Endothelial cell of umbilical vein (primary cell): ENCODE measurements at places on chromosomes 16 and 17. TPM values are rescaled to one million over a fixed set of nuclear protein-coding genes. Genes with fewer than 3 reads are reported as not detected.

DNA sequence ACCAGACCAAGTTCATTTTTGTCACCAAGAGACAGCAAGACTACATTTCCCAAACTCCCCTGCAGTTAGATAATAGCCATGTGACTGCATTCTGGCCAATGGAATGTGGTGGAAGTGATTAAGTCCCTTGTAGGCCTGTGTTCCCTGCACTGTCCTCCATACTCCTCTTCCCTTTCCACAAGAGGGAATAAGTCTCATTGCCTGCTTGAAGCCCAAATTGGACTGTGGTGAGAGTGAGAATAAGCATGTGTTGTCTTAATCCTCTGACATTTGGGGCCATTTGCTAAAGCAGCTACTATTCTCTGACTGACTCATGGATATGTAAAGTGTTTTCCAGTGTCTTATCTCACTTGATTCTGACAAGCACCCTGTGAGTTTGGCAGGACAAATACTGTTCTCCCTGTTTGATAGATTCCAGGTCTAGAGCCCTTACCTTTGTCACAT, 20.7 kb downstream of the PIK3R6 start:
- DNase-seq = peak; percentile 11

GRCh38 chr17:32350666-32351418, 885 bp downstream of the ZNF207 start:
- peak; percentile 71 for DNase-seq

FHOD1 gene
- 104 and 124 TPM in 2 replicates for total RNA-seq

DNA sequence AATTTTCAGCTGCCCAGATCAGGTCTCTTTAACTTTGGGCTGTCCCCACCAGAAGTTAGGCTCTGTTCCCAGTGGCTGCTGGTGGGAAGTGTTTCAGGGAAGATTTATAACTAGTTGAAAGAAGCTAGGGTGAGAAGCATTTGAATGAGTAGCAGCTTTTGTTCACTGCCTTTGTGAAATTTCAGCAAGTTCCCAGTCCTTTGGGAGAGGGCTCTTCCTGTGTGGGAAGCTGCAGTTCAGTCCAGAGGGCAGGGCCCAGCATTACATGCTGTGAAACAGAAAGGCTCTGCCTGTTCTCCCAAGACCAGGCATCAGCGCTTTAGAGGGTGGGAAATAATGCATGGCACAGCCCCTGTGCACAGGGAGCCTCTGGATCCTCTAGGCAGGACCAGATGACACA, 17.8 kb downstream of the PROCA1 start:
- no peak for DNase-seq

DNA sequence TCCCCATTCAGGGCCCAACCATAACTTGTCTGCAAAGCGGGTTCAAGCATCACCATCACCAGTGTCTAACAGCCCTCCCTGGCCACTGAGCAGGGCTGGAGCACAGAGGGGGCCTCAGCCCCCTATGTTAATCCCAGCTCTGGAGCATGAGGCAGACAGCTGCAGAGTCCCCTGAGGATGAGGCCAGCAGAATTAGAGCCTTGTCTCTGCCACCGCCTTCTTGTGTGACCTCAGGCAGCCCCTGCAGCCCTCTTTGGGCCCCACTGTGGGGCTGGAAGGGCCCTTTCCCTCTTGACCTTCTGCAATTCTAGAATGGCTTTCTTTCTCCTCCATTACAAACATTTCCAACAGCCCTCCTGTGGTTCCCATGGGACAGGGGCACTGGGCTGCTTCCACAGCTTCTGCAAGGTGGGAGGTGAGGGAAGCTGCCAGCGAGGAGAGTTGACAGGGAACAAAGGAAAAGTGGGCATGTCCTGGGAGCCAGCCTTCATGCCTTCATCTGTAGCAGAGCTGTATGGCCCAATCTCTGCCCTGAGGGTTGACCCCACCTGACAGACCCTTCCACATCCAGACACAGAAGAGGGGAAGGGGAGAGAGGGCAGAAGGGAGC, 65.7 kb downstream of the TMEM132E start:
- no peak for DNase-seq

GRCh38 chr16:89922884-89923639, at the start of gene TUBB3:
TSS of gene TUBB3 (plus strand) at chr16:89923342. CDS start at chr16:89923402, 60 bp downstream.
- peak; percentile 83 for DNase-seq

- DNase-seq = peak; percentile 39
These were observed 379 bp upstream of the OTOP2 start for GRCh38 chr17:74923538-74924249.
